ENCODE measurements at places on chromosomes 7 and 10. TPM values are rescaled to one million over a fixed set of nuclear protein-coding genes. Genes with fewer than 3 reads are reported as not detected.

Gene IL2RA
- 832 TPM for total RNA-seq

Gene RBM20
- total RNA-seq: 0.06 TPM

Gene ARHGEF35
- total RNA-seq: 1.7 TPM

Gene FAM25A
- total RNA-seq: not detected

Gene LLCFC1
- total RNA-seq: not detected

Gene DKK1
- not detected for total RNA-seq

Gene BHLHA15
- 0.33 TPM for total RNA-seq
